Fibroblast of skin of right quadriceps (primary cell): ENCODE measurements at places on chromosomes 7 and 10.

DNA sequence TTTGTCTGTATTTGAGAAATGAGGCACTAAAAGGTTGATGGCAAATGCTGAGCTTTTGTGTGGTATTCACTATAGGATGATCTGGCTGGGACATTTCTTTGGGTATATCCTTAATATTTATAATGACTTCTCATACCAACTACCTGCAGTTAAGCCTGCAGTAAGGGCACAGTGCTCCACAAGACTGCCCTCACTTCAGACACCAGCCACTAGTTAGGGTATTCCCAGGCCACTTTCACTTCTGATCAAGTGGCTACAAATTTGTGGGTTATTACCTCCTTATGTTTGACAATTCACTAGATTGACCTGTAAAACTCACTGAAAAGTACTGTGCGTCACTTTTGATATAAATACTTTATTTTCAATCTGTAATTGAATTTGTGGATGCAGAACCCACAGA, 20.3 kb downstream of the CCDC126 start:
- DNase-seq = no peak

DNA sequence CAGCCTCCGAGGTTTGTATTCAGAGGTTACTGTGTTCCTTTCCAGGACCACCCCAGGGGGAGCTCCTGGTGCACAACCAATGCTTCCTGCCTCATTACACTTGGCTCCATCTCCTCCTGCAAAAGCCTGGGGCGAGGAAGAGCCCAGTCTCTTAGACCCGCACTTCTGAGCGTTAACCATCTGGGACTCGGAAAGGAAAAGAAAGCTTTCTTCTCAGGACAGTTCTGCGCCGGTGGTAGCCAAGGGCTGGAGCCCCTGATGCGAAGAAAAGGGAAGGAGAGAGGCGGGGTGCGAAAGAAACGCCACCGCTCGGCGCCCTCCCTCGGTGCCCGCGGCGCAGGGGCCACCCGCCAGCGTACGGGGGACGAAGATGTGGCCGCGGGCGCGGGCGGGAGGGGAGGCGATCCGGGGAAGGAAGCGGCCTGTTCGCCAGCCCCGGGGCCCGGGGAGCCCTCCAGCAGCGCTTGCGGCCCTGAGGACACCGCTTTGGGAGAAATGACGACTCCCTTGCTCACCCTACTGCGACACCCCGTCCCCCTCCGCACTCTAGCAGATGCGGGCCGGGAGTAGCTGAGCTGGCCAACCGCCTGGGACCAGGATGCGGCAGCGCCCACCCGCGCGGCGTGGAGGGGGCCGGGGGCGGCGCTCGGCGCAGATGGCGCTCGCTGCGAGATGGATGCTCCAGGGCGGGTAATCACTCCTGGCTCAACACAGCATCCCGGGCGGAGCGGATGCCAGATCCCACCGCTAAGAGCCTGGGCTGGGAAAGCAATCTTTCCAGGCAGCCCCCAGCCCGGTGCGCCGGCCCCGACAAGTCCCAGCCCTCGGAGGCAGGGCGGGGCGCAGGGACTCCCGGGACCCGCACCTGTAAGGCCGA, 1.3 kb downstream of the NRCAM start:
- peak; percentile 14 for DNase-seq

DNA sequence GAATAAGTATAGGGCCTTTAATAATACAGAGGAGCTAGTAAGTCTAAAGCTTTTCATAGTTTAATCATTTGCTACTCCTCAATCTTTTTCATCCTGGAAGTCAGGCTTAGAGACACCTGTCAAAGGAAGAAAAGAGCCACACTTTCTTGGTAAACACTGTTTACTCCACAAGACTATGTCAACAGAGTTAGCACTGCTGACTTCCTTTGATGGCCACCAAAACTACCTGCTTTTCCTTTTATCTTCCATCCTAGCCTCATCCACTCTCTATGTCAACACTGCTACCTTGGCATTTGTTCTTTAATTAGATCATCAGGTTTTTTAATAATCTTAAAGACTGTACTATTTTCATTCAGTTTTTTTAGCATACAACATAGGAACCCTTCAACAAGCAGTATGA, 106.2 kb downstream of the ELAPOR2 start:
- DNase-seq = no peak

DNA sequence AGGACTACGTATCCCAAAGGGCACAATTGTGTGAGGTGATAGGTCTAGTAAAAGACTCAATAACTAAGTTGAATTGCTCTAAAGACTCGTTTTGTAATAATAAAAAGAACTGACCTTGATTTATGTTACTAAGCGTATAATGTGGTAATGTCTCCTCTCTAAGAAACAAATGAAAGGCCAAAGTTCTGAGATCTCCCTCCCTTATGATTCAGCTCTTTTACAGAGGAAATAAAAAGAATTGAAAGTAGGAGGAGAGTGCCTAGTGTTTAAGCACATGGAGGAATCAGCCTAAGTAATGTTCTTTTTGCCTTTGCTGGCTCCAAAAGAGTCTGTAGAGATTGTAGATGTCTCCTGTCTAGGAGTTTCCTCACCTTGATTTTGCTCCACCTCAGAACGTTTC, 98.0 kb downstream of the ARL4A start:
- no peak for DNase-seq

DNA sequence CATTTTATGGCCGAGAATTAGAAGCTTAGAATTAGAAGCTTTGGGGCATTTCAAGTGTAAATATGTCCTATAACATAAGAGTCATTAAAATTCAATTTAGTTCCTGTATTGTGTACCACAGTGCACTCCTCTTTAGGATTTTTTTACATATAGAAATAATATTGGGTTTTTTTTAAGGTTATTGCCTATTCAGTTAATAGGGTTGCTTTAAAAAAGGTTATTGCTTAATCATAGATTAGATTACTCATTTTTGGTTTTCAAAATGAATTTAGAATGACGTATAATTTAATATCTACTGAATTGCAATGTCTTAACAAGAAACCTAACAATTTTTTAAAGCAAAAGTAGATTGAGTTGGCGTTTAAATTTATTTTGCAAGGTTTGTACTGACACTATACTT, 34.1 kb downstream of the NOC3L start:
- no peak for DNase-seq

GRCh38 chr10:35857860-35858259, 215.8 kb upstream of the FZD8 start:
- no peak for DNase-seq

DNA sequence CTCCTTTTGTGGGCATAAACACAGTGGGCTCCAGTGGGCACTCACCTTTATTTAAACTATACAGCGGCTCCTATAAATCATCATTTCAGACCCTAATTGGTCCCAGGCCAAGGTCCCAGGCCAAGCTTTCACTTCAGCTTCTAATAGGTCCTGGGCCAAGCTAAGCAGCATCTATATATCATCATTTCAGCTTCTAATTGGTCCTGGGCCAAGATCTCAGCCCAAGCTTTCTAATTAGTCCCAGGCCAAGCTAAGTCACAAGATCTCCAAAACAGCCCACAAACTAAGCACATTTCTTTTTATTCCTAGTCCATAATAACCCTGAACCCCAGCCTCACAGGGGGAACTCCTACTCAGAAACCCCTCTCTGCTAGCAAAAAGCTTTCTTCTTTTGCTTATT, 47.1 kb downstream of the ZNF680 start:
- DNase-seq = no peak

GRCh38 chr7:81882086-81882485, 112.2 kb upstream of the HGF start:
- peak; percentile 19 for DNase-seq

DNA sequence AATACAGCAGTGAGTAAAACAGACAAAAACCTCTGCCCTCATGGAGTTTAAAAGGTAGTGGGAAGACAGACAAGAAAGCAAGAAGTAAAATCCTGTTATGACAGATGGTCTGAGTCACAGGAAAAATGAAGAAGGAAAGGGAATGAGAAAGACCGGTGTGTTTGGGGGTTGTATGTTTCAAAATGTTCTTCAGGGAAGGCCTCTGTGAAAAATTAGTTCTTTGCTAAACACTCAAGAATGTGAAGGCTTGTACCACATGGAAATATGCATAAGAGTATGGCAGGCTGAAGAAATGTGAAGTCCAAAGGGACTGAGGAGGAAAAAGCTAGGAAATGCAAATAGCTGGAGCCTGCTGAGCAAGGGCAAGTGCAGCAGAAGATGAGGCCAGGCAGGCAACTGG, 315.9 kb upstream of the SEMA3A start:
- peak; percentile 86 for DNase-seq

DNA sequence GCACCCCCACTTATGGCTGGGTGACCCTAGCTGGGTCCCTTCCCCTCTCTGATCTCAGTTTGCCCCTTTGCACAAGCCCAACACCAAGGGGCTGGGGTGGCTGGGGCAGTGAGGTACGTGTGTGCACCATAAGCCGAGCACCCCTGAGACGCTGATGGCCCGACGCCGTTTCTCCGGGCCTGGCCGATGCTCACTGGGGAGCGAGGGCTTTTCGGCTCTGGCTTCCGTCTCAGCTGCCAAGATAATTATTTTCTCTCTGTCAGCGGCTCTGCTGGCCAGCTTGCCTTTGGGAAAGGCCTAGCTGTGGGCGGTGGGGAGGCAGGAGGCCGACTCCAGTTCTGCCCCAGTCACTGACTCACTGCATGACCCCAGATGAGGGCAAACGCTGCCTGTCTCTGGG, 91.0 kb downstream of the ZMIZ1 start:
- DNase-seq = no peak

DNA sequence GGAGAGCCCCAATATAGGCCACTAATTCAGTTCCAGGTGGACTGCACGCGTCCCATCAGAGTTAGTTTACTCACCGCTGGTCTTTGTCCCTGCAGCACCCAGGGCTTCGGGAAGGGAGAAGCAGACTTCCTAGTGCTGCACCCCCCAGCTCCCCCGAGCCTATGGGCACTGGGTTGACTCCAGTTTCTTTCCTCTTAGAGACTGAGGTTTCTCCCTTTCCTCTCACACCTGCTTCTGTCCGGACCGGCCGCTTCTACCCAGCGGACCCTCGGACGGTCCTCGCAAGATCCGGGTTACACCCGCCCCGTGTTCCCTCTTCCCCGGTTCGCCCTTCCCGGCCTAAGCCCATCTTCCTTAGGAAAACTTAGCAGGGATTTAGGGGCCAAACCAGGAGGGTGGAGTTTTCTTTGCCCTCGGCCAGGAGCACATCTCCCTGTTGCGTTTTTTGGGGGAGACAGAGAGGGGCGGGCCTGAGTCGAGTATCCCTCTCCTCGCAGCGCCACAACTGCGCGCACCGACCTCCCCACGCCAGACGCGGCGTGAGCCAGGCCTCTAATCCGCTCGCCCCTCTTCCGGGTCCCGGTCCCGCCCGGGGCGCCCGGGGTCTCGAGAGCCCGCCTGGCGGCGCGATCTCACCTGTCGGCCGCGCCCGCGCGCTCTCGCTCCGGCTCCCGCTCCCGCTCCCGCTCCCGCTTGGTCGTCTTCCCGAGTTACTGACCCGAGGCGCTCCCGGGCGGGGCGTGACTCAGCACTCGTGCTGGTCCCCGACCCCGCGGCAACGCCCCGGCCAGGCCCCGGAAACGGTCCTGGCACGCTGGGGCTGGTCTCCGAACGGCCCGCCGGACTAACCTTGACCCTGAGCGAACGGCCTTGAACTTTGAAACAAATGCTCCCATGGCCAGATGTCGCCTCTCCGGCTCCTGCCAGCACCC, at the start of gene AIFM2:
Gene AIFM2, minus strand, starts transcription at position 728 of the 932 bp plus-strand sequence. CDS start 8,741 bp downstream, outside the sequence.
- DNase-seq = peak; percentile 46

- DNase-seq = no peak
Measured at GRCh38 chr10:72316748-72317435, 37.8 kb downstream of the DNAJB12 start.
